ENCODE measurements at places on chromosomes 6 and 20.

- DNase-seq, result no peak
Observed at GRCh38 chr6:129730477-129731165, 20.6 kb upstream of the ARHGAP18 start.

DNA sequence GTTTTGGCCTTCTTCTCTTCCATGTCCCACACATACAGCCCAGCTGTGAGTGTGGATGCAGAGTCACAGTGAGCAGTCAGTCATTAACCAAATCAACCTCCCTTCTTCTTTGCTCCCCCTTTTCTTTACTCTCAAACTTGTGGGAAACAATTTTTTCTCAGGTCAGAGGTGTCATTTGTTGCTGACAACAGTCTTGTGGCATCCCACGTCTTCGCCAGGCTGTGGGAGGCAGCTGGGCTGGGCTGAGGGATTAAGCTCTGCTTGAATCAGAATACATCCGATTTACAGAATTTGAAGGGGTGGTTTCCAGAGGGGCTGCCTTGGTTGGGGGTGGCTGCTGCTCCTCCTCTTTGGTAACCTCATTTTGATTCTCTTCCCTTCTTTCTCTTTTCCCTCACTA, 40.5 kb downstream of the SCGN start:
- no peak for DNase-seq

GRCh38 chr20:6355754-6356451, 233.1 kb upstream of the FERMT1 start:
- DNase-seq, result no peak

- DNase-seq, result no peak
Observed at GRCh38 chr6:43090559-43090956, 14.4 kb downstream of the PTK7 start.

- no peak for DNase-seq
Observed at GRCh38 chr6:56724455-56724854, 81.8 kb upstream of the DST start.

GRCh38 chr20:38246357-38247165, 14.0 kb downstream of the KIAA1755 start:
- no peak for DNase-seq

Measured in NCI-H2171 (cell line).